ENCODE measurements at places on chromosomes 4 and X.
A peak's percentile ranks its signal among the peaks of the same experiment; 100 is the strongest.

GRCh38 chr4:2977211-2978088, 14.1 kb downstream of the GRK4 start:
- no peaks in the 10 kb centered on the region for H3K27me3 ChIP-seq
- no peaks in the 10 kb centered on the region for H3K36me3 ChIP-seq
- no peak overlapping the region for H3K4me3 ChIP-seq
- no peak overlapping the region for H3K27ac ChIP-seq

- DNase-seq = no peak
- peaks cover 5% of the 10 kb centered on the region for H3K4me1 ChIP-seq
- no peaks in the 10 kb centered on the region for H3K27me3 ChIP-seq
- H3K4me3 ChIP-seq = peak within 1 kb of the TSS; percentile 70
- no peaks in the 10 kb centered on the region for H3K36me3 ChIP-seq
- H3K27ac ChIP-seq = peak within 1 kb of the TSS; percentile 98
These were observed at the start of gene USP11 for GRCh38 chrX:47232803-47233332. USP11 (plus strand) TSS chrX:47233009; CDS start chrX:47233044, 35 bp downstream.

GRCh38 chr4:174996079-174996478, 77.9 kb downstream of the ADAM29 start:
- H3K4me1 ChIP-seq = no peaks in the 10 kb centered on the region
- H3K36me3 ChIP-seq = no peaks in the 10 kb centered on the region
- no peaks in the 10 kb centered on the region for H3K27me3 ChIP-seq
- no peak overlapping the region for H3K27ac ChIP-seq
- H3K4me3 ChIP-seq = no peak overlapping the region
- no peak for DNase-seq

- H3K27me3 ChIP-seq = no peaks in the 10 kb centered on the region
- no peaks in the 10 kb centered on the region for H3K36me3 ChIP-seq
- H3K4me1 ChIP-seq = peaks cover 20% of the 10 kb centered on the region
- no peak overlapping the region for H3K4me3 ChIP-seq
These were observed 57.3 kb upstream of the SLIT2 start for GRCh38 chr4:20194123-20195013.

GRCh38 chr4:4984186-4984585, 35.1 kb downstream of the CYTL1 start:
- peaks cover 19% of the 10 kb centered on the region for H3K4me1 ChIP-seq
- H3K4me3 ChIP-seq = no peak overlapping the region
- H3K36me3 ChIP-seq = no peaks in the 10 kb centered on the region
- no peak for DNase-seq

DNA sequence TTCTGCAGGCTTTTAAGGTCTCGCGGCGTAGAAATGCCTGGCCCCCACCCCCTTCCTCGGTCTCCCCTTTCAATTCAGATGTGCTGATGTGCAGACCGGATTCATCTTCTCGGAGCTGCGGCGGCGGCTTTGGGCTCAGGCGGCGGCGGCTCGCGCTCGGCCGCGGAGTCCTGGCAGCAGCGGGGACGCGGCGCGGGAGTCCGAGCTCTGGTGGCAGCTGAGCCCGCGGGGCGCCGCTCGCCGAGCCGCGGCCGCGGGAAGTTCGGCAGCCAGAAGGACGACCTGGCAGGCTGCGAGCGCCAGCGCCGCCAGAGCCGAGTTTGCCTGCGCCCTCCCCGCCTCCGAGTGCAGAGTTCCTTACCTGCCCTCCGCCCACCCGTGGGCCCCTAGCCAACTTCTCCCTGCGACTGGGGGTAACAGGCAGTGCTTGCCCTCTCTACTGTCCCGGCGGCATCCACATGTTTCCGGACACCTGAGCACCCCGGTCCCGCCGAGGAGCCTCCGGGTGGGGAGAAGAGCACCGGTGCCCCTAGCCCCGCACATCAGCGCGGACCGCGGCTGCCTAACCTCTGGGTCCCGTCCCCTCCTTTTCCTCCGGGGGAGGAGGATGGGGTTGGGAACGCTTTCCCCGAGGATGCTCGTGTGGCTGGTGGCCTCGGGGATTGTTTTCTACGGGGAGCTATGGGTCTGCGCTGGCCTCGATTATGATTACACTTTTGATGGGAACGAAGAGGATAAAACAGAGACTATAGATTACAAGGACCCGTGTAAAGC, 448 bp downstream of the TLL1 start:
- no peaks in the 10 kb centered on the region for H3K36me3 ChIP-seq
- H3K27ac ChIP-seq = peak overlapping the region; percentile 49
- peak overlapping the region; percentile 54 for H3K4me3 ChIP-seq
- peaks cover 6% of the 10 kb centered on the region for H3K27me3 ChIP-seq
- peaks cover 20% of the 10 kb centered on the region for H3K4me1 ChIP-seq

GRCh38 chrX:2811271-2811670, 17.5 kb upstream of the GYG2 start:
- no peaks in the 10 kb centered on the region for H3K36me3 ChIP-seq
- H3K4me1 ChIP-seq = no peaks in the 10 kb centered on the region
- DNase-seq = no peak
